ENCODE measurements at places on chromosomes 6 and 20.

- peaks cover 13% of the 10 kb centered on the region for H3K4me1 ChIP-seq
- H3K27me3 ChIP-seq: no peaks in the 10 kb centered on the region
- H3K4me3 ChIP-seq: no peak overlapping the region
- DNase-seq: no peak
- H3K36me3 ChIP-seq: no peaks in the 10 kb centered on the region
- no peak overlapping the region for H3K27ac ChIP-seq
Measured at GRCh38 chr20:363319-364078, 16.6 kb downstream of the NRSN2 start.

DNA sequence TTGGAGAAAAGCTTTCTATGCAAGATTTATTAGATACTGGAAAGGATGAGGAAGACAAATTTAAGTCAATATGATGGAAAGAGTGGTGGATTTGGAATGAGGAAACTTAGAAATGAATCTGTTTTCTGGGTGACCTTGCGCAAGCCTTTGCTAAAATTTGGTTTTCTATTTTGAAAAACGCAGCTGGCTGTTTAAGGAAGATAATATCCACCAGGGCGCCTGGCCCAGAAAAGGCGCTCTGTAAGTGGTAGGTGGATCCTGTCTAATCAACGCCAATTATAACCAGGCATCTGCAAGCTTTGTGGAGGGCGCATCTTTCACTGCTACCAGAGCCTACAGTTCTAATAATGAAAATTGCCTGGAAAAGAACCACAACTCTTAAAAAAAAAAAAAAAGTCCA, 398 bp upstream of the SPATS1 start:
- no peak for DNase-seq
- H3K4me1 ChIP-seq: 0 out of 2 replicates have a peak, but pooled peaks cover 6% of the 10 kb centered on the region
- peak overlapping the region; percentile 45 for H3K4me3 ChIP-seq
- H3K36me3 ChIP-seq: no peaks in the 10 kb centered on the region

DNA sequence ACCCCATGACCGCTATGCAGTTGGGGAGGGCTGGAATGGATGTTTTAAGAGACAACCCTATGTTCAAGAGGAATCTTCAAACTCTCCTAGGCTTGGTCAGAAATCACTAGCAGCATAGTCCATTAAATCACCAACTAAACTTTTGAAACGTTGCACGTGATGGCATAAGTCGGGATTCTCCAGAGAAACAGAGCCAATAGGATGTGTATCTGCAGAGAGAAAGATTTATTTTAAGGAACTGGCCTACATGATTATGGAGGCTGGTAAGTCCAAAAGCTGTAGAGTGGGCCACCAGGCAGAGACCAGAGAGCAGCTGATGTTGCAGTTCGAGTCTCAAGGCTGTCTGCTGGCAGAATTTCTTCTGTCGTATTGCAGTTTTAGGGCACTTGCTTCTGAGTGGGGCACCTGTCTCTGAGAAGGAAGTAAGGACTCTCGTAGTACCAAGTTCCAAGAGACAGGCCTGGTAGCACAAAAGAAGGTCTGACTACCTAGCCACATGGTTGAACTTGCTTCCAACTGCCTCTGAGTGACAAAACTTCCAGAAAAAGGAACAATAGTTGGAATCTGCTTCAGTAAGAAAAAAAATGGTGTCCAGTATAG, 11.9 kb upstream of the IFNGR1 start:
- no peak overlapping the region for H3K27ac ChIP-seq
- no peak for DNase-seq
- no peaks in the 10 kb centered on the region for H3K27me3 ChIP-seq
- H3K4me3 ChIP-seq: no peak overlapping the region
- no peaks in the 10 kb centered on the region for H3K36me3 ChIP-seq
- no peaks in the 10 kb centered on the region for H3K4me1 ChIP-seq

GRCh38 chr6:139983555-139984276, 609.3 kb upstream of the CITED2 start:
- no peak overlapping the region for H3K4me3 ChIP-seq
- no peak for DNase-seq
- peaks cover 32% of the 10 kb centered on the region for H3K4me1 ChIP-seq
- no peak overlapping the region for H3K27ac ChIP-seq
- H3K36me3 ChIP-seq: no peaks in the 10 kb centered on the region

GRCh38 chr6:135496800-135497411, 634 bp downstream of the AHI1 start:
- peak overlapping the region; percentile 80 for H3K4me3 ChIP-seq
- H3K4me1 ChIP-seq: peaks cover 15% of the 10 kb centered on the region
- no peak overlapping the region for H3K27ac ChIP-seq
- no peak for DNase-seq
- no peaks in the 10 kb centered on the region for H3K27me3 ChIP-seq
- H3K36me3 ChIP-seq: no peaks in the 10 kb centered on the region

DNA sequence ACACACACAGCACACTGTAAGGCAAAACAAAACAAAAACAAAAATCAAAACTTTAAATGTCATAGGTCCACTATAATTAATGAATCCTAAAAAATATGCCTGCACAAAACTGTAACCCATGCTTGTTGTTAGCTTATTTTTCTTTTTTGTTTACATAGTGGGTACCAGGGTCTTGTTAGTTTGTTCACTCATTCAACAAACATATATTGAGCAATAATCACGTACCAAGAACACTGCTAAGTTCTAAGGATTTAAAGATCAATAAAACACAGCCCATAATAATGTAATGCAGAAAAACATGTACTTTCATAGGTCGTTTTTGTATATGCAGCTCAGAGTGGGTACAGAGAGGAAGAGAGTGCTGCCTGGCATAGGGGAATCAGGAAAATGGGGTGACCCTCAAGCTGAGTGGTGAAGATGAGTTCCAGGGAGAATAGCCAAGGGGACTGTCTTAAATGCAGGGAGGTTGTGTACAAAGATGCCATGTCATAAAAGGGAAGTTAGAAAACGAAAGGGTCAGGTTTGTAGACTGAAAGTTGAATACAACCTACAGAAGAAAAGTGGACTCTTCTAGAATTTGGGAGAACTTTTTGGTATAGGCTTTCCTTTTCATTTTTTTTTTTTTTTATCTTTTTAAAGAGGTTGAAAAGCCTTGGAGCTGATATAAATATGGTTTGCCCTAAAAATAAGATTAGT, 113.3 kb upstream of the TBX18 start:
- no peak for DNase-seq
- no peaks in the 10 kb centered on the region for H3K4me1 ChIP-seq
- H3K27me3 ChIP-seq: no peaks in the 10 kb centered on the region
- H3K27ac ChIP-seq: no peak overlapping the region

GRCh38 chr20:34948030-34948429, 7.6 kb downstream of the GSS start:
- H3K4me3 ChIP-seq: no peak overlapping the region
- peaks cover 13% of the 10 kb centered on the region for H3K4me1 ChIP-seq
- no peak overlapping the region for H3K27ac ChIP-seq
- peaks cover 5% of the 10 kb centered on the region for H3K36me3 ChIP-seq
- DNase-seq: no peak
- no peaks in the 10 kb centered on the region for H3K27me3 ChIP-seq

- no peaks in the 10 kb centered on the region for H3K27me3 ChIP-seq
- H3K4me3 ChIP-seq: no peak overlapping the region
- H3K27ac ChIP-seq: no peak overlapping the region
Measured at GRCh38 chr20:7358670-7359069, 581.6 kb downstream of the HAO1 start.

- H3K36me3 ChIP-seq: no peaks in the 10 kb centered on the region
- H3K27ac ChIP-seq: no peak overlapping the region
- no peaks in the 10 kb centered on the region for H3K27me3 ChIP-seq
- H3K4me1 ChIP-seq: no peaks in the 10 kb centered on the region
- DNase-seq: no peak
Measured at GRCh38 chr20:52896348-52896747, 75.8 kb upstream of the TSHZ2 start.

GRCh38 chr20:23639490-23639958, 1.8 kb upstream of the CST3 start:
- peaks cover 6% of the 10 kb centered on the region for H3K4me1 ChIP-seq
- H3K36me3 ChIP-seq: no peaks in the 10 kb centered on the region
- H3K27ac ChIP-seq: no peak overlapping the region
- no peak overlapping the region for H3K4me3 ChIP-seq

DNA sequence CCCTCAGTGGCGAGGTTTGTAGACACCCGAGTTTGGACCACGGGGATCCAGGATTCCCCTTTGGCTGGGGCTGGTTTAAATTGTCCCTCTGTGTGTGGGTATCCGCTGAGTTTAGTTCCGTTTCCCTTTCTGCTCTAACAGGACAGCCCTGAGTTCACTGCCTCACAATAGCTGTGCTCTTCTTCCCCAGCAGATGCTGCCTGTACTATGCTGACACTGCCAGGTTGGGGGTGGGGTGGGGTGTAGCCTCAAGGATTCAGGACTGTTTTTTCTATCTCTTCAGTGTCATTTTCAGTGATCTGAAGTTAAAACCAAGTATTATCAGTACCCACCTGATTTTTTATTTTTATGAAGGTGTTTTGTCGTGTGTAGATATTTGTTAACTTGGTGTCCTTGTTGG, 655.0 kb downstream of the COL12A1 start:
- no peaks in the 10 kb centered on the region for H3K36me3 ChIP-seq
- H3K27me3 ChIP-seq: no peaks in the 10 kb centered on the region
- no peak overlapping the region for H3K4me3 ChIP-seq
- H3K4me1 ChIP-seq: no peaks in the 10 kb centered on the region
- no peak for DNase-seq

DNA sequence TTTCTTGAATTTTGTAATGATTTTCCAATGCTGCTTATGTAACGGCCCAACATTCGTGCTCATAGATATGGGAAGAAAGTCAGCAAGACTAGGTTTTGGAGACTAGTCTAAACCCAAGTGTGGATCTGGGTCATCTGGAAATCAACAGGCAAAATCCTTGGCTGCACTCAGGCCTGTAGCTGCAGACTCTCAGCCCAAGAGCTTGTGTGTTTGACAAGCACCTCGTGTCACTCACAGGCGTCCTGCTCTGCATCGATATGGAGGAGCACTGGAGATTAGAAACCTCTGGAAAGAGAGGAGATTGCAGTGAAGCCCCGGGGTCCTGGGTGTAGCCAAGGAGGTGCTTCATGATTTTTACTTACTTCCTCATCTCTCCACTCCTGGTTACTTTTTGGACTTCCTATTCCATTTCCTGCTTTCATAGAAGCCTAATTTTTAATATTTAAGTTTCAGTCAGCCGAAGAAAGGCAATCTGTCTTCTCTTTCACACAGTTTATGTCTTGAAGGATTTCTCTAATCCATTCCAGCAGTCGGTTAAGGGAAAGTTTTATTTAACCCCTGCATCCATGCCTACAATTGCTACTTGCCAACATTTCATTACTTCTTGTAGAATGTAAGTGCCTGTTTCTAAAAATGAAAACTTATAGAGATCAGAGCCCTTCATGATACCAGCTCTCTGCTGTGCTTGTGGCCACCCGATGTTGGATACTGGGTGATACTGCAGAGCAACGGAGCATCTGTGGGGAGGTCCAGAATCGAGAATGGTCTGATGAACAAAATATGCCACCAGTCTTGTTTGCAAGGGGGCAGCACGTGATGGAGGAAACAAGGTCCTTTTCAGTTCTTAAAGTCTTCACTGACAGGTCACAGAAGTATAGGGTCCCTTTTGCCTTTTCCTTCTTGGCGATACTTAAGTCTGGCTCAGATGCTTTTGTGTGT, 296.3 kb downstream of the QKI start:
- H3K27ac ChIP-seq: no peak overlapping the region
- no peaks in the 10 kb centered on the region for H3K4me1 ChIP-seq
- no peaks in the 10 kb centered on the region for H3K36me3 ChIP-seq
- no peak overlapping the region for H3K4me3 ChIP-seq
- no peak for DNase-seq

DNA sequence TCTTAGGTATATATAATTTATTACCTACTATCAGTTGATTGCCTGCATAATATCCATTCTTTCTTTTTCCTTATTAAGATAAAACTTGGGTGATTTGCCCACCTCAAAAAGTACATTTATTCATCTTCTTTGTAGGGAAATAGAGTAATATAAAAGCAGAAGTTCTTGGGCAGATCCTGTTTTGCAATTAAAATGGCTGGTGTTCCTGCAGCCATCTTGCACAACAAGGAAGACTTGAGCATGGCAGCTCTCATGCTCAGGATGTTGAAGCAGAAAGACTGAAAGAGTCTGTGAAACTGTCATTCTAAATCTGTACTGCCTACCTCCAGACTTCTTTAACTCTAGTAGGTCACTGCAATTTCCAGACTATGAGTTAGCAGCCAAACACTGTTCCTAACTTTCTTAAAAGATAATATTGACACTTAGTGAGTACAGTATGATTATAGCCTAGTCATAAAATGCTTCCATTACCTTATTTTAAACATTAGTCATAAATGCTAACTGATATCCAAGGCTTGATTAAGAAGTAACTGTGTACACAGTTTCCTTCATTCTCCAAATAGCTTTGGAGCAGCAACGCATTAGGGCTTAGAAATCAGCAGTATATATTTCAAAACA, 24.6 kb upstream of the HTR1B start:
- H3K36me3 ChIP-seq: no peaks in the 10 kb centered on the region
- no peaks in the 10 kb centered on the region for H3K27me3 ChIP-seq
- H3K4me1 ChIP-seq: no peaks in the 10 kb centered on the region
- no peak overlapping the region for H3K4me3 ChIP-seq

GRCh38 chr6:163745536-163746400, 331.2 kb downstream of the QKI start:
- no peak for DNase-seq
- H3K27ac ChIP-seq: no peak overlapping the region
- no peaks in the 10 kb centered on the region for H3K36me3 ChIP-seq
- H3K27me3 ChIP-seq: no peaks in the 10 kb centered on the region
- H3K4me1 ChIP-seq: no peaks in the 10 kb centered on the region

DNA sequence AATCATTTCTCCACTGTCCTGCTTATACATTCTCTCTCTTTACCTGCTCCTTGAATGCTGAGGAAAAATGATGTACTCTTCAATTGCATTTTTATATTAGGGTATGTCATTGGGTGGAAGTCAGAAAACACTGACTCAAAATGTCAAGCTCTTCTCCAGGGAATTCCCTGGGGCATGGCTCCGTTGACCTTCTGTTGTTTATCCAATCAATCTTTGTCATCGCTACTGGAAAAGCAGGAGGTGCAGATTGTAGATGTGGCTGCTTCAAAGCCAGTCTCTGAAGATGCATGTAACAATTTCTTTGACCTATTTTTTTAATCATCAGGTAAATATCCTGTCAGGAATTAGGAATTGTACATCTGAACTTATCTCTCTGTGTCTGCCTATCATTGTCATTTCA, 63.9 kb upstream of the TENT5A start:
- DNase-seq: no peak
- H3K27me3 ChIP-seq: no peaks in the 10 kb centered on the region
- H3K4me1 ChIP-seq: peaks cover 5% of the 10 kb centered on the region
- no peaks in the 10 kb centered on the region for H3K36me3 ChIP-seq
- no peak overlapping the region for H3K27ac ChIP-seq
- no peak overlapping the region for H3K4me3 ChIP-seq

GRCh38 chr20:18614244-18614643, 26.4 kb downstream of the DTD1 start:
- H3K4me1 ChIP-seq: no peaks in the 10 kb centered on the region
- no peak overlapping the region for H3K27ac ChIP-seq
- no peaks in the 10 kb centered on the region for H3K27me3 ChIP-seq
- no peak overlapping the region for H3K4me3 ChIP-seq
- no peaks in the 10 kb centered on the region for H3K36me3 ChIP-seq

- no peak overlapping the region for H3K4me3 ChIP-seq
- H3K4me1 ChIP-seq: no peaks in the 10 kb centered on the region
- DNase-seq: no peak
- H3K27me3 ChIP-seq: no peaks in the 10 kb centered on the region
Measured at GRCh38 chr6:138418118-138418742, 14.2 kb downstream of the HEBP2 start.
